ENCODE measurements at places on chromosomes 16 and 17.

DNA sequence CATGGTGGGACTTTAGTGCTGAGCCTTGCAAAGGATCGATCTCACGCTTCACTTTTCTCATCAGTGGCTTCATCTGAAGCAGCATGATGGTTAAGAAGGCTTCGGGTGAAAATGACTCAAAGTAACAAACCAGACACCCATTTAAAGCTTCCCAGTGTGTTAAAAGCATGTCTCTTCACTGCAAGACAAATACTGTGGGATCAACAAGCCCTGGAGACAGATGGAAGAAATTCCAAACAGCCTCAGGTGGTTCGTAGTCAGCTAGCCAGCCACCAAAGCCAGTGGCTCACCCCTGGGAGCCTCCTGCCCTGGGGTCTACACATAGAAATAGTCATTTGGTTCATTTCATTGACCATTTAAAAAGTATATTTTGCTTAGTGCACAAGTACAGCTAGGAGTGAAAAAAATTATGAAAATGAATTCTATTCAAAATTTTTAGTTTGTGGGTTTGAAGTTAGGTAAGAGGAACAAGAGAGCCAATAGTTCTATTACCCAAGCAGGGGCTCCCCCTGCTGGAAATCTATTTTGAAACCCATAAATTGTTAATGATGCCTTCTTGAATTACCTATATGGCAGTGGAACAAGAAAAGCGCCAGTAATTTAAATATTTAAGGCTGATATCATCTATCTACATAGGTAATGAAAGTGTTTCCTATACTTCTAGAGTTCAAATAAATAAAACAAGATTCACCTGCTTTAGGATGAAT, 51.6 kb downstream of the PMP22 start:
- DNase-seq, result no peak

DNA sequence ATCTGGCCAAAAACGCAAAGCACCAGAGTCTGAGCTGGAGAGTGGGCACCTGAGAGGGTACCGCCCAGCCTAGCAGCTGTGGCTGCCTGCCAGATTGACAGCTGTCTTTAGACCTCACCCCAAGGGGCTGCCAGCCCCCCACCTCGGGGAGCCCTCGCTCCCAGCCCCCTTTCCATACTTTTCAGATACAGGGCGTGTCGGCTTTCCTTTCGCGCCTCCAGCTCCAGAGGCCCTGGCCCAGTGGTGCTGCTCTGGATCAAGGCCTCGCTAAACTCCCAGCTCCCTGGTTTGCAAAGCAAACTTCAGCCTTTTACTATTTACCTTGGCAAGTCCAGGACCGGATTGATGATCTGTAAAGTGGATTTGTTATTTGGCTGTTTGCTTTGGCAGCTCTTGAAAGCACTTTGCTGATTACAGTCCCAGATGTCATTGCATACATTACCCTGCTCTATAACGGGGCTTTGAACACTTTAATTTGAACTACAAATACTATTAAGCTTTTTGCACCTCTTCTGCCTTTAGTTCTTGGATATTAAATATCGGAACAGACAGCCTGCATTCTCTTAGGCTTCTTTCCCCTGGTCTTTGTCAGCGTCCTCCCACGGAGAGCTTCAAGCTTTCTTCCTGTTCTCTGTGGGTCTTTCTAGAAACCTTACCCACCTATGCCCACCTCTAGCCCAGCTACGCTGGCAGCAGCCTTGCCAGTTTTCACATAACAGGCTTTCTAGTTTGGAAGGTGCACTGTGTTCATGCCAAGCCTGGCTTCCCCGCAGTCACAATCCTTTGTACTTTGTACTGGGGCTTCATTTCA, 63.6 kb upstream of the TBX2 start:
- DNase-seq, result no peak

GRCh38 chr17:34252095-34252443, 3.0 kb upstream of the CCL2 start:
- no peak for DNase-seq

- no peak for DNase-seq
These were observed 24.0 kb upstream of the GINS2 start for GRCh38 chr16:85712801-85713200.

DNA sequence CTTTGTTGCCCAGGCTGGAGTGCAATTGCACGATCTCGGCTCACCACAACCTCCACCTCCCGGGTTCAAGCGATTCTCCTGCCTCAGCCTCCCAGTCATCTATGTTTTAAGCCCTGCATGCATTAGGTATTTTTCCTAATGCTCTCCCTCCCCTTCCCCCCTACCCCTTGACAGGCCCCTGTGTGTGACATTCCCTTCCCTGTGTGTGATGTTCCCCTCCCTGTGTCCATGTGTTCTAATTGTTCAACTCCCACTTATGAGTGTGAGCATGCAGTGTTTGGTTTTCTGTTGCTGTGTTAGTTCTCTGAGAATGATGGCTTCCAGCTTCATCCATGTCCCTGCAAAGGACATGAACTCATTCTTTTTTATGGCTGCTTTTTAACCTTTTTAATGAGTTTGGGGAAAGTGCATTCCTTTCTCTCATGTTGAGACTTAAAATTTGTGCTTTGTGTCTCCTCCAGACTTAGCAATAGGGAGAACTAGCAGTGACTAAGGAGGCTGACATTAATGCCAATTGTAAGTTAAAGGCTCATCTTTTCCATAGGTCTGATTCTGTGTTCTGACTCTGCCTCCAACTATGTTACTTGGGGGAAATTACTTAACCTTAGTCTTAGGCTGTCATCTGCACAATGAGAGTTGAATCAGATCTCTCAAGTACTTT, 17.7 kb upstream of the PHAF1 start:
- peak; percentile 77 for DNase-seq

DNA sequence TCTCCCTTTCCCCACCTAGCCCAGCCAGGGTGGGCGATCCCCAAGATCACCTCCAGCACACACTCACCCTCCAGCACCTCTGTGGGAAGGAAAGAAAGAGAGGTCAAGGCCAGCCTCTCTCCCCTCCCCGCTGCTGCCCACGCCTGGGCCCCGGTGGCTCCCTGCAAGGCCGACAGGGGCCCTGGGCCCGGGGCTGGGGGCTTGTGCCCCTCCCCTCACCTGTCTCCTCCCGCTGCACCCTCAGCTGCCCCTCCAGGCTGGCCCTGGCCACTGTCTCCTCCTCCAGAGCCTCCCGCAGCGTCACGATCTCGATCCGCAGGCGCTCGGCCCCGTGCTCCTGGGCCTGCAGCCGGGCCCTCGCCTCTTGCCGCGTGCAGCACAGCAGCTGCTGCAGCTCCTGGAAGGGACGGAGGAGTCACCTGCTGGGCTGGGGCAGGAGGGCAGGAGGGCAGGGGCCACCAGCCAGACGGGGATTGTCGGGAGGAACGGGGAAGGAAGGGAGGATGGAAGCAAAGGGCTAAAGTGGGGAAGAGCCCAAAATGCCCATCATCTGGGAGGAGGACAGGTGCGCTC, 19.2 kb downstream of the RABEP2 start:
- no peak for DNase-seq

GRCh38 chr16:82459580-82460256, 167.1 kb upstream of the CDH13 start:
- no peak for DNase-seq

GRCh38 chr16:89064606-89065457, 28.8 kb upstream of the ACSF3 start:
- DNase-seq, result no peak

- no peak for DNase-seq
These were observed 3.1 kb upstream of the CIAO3 start for GRCh38 chr16:743794-744500.

DNA sequence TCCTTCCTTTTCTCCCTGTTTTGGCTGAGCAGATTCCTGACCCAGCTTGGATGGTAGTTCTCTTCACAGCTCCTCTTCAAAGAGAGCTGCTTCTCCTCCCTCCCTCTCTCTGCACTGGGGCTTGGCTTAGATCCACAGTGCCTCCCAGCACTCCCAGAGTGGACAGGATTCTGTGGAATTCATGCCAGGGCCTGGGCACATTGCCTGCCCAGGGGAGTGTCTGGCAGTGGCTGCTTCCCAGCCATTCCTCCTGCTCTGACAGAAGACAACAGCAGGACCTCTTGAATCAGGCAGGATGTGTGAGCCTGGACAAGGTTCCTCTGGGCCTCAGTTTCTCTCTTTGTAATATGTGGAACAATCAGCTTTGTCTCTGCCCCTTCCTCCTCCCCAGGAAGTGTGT, 4.5 kb upstream of the MMP28 start:
- no peak for DNase-seq
